Activated effector memory CD4-positive, alpha-beta T cell treated with anti-CD3 and anti-CD28 coated beads, Interleukin-2, amount 50 U/mL, for 16 hours (primary cell): ENCODE measurements at places on chromosomes 1 and 21.

GRCh38 chr1:211476200-211476849, 15.6 kb downstream of the RD3 start:
- DNase-seq: peak; percentile 89

- no peak for DNase-seq
Observed at GRCh38 chr1:15994081-15994480, 10.0 kb upstream of the SRARP start.

GRCh38 chr21:35622612-35623011, 437.7 kb downstream of the SETD4 start:
- DNase-seq: no peak

DNA sequence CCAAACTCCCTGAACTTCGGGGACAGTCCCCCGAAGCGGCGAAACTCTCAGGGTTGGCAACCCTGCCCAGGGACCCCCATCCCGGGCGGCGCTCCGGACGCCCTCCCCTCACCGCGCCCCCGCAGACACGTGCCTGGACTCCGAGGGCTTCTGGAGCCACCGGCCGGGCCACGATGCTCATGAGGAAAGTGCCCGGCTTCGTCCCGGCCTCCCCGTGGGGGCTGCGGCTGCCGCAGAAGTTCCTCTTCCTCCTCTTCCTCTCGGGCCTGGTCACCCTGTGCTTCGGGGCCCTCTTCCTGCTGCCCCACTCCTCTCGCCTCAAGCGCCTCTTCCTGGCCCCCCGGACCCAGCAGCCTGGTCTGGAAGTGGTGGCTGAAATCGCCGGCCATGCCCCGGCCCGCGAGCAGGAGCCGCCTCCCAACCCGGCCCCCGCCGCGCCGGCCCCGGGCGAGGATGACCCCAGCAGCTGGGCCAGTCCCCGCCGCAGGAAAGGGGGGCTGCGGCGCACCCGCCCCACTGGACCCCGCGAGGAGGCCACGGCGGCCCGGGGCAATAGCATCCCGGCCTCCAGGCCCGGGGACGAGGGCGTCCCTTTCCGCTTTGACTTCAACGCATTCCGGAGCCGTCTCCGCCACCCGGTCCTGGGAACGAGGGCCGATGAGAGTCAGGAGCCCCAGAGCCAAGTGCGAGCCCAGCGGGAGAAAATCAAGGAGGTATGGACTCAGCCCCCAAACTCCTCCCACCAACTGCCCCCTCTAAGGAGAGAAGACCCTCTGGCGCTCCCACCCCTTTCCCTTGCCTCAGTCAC, 1.2 kb downstream of the MAN1C1 start:
- peak; percentile 69 for DNase-seq
